ENCODE measurements at places on chromosomes 2 and 18.

- DNase-seq = no peak
Observed at GRCh38 chr2:233189025-233189424, 62.4 kb upstream of the ATG16L1 start.

- no peak for DNase-seq
Observed at GRCh38 chr2:223053484-223054192, 1.6 kb downstream of the KCNE4 start.

GRCh38 chr2:45895241-45895861 is 243.9 kb downstream of the PRKCE start:
- no peak for DNase-seq

DNA sequence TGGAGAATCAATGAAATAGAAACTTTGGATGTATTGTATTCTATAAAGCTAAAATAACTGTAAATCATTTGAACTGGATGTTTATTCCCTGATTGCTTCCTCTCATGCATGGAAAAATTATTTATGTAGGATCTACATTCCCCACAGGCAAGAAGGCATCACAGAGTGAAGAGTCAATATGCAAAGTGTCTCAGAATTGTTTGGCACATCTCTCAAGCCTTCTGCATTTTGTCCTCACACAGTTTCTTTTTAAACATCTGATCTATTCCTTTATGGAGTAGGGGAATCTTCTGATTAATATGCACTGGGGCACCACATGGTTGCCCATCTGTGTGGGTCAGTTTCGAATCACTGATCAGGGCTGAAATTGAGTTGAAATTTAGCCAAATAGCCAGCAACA is 465.4 kb downstream of the ZNF804A start:
- DNase-seq = no peak

DNA sequence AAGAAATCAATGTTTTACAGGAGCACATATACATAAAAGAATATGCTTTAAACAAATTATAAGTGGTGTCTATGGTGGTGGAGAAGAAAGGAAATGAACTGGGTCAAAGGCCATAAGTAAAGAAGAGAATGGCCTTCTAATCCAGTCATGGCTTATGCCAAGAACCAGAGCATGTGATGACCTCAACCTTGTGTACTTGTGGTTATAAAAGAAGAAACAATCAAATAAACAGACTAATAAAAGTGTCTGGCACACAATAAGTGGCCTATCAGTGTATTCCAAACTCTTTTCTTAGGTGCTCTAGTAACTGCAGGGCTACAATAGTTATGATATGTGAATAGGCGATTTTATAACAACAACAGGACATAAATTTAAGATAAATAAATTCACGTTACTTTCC is 2.6 kb downstream of the SERPINB11 start:
- no peak for DNase-seq

DNA sequence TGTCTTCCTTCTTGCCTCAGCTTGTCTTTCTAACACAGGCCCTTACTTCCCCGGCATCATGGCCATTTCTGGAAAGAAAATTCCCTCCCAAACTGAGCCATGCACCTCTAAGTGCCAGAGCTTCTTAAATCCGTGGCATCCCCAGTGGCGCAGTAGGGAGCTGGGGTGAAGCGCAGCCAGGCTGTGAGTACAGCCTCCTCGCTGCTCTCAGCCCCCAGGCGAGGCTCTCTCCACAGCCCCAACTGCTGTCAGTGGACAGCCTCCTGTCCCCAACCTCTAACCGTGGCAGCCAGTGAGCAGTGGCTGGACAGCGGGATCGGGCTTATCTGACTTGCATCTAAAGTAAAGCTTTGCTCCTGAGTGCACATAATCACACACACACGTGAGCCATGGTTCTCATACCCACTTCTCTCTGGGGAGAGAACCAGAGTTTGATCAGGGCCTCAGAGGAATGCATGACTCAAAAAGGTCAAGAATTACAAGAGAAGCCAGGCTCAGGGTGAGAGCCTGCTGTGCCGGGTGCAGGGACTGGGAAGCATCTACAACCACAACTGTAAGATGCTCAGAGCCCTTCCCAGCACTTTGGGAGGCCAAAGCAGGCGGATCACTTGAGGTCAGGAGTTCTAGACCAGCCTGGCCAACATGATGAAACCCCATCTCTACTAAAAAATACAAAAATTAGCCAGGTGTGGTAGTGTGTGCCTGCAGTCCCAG is 50.7 kb downstream of the SFXN5 start:
- no peak for DNase-seq

DNA sequence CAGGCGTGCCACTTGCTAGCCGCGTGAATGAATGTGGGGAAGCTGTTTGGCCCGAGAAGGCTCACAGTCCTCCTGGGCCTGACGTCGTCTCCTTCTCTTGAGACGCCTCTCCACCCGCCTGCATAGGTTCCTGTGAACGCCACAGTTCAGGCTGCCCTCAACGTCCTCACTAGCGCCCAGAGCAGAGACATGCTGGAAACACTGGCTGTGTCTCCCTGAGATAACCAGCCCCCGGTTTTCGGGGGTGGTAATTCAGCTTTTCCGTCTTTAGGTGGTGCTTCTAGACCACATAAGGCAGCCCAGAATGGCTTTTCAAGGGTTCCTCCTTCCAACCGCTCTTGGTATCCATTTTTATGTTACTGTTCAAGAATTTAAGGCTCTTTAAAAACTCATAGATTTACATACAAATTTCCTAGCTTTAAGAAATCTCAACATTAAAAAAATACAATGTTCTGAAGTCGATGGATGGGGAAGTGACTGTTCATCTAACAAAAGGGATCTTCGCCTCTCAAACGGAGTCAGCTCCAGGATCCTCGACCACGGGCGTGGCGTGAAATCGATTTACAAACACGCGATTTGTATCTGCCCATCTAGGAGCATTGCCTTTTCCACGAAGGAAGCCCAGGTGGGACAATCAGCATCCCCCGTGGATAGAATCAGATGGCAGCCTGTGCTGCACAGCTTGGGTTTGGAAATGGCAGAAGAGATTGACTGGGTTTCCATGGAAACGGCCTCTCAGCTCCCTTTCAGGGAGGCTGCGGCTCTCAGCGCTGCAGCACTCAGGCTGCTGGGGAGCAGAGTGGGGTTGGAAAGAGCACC is 110.6 kb upstream of the PXDN start:
- DNase-seq = no peak

GRCh38 chr18:13562494-13563029 is 163.8 kb downstream of the FAM210A start:
- DNase-seq = peak; percentile 68

DNA sequence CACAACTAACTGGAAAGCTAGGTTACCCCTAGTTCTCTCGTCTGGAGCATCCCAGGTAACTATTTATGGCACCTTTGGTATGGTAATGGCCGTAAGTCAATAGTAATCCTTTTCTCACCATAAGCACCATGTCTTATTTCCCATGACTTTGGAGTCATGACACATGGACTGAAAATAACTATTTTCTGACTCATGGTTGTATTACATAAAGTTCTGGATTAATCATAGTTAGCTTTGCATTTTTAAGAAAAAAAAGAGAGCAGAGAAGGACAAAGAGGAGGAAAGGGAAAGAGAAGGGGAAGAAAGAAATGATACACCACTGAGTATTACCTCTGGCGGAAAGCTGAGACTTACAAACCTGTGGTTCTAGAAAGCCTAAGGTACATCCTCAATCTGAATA is 99.3 kb downstream of the BIN1 start:
- no peak for DNase-seq

GRCh38 chr18:24270358-24270936 is 127.2 kb downstream of the OSBPL1A start:
- no peak for DNase-seq

DNA sequence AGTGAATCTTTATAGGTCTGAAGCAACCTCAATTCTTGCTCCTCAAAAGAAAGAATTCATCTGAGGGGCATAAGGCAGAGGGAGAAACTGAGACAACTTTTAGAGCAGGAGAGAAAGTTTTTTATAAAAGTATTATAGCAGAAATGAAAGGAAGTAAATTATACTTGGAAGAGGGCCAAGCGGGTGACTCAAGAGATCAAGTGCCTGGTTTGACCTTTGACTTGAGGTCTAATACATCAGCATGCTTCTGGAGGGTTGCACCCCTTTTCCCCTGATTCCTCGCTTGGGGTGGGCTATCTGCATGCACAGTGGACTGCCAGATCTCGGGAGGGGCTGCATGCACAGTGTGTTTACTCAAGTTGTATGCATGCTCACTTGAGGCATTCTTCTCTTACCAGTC is 268.5 kb upstream of the LRATD1 start:
- no peak for DNase-seq

- no peak for DNase-seq
Observed at GRCh38 chr2:17772532-17772931, 18.6 kb downstream of the GEN1 start.

DNA sequence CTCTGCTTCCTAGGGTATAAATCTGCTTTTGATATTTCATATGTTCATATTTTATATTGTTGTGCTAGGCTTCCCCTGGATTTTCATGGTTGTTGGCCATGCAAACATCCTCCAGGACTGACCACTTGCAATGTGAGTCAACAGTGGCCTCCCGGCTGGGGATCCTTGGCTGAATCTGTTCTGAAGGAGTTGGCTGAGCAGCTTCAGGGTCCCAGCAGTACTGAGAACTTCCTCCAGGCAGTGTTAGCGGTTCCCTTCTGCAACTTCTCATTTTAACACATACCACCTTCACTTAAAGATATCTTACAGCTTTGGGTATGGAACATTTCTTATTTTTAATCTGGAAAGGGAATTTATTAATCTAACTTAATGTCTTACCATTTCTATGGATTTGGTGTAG is 122.1 kb downstream of the DTNB start:
- no peak for DNase-seq

- no peak for DNase-seq
Observed at GRCh38 chr2:180334514-180334913, 327.4 kb upstream of the CWC22 start.

GRCh38 chr2:74290466-74291217 is 52.6 kb downstream of the SLC4A5 start:
- no peak for DNase-seq

DNA sequence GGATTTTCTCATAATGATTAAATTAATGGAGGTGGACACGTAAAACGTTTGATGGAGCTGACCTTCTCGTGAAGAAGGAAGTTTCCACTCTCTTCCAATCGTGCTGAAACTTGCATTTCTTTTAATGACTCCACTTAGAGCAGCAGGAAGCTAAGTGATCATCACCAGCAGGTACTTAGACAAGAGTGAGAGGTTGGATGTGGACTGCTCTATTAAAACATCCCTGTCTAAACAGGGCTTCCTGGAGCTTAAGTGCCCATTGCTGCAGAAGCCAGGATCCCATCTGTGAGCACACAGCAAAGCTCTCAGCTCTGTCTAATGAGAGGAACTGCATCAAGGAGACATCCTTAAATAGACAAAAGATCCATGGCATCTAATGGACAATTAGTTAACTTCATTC is 1539.5 kb upstream of the CELF4 start:
- no peak for DNase-seq

- no peak for DNase-seq
Observed at GRCh38 chr18:997499-997898, 92.8 kb downstream of the ADCYAP1 start.

DNA sequence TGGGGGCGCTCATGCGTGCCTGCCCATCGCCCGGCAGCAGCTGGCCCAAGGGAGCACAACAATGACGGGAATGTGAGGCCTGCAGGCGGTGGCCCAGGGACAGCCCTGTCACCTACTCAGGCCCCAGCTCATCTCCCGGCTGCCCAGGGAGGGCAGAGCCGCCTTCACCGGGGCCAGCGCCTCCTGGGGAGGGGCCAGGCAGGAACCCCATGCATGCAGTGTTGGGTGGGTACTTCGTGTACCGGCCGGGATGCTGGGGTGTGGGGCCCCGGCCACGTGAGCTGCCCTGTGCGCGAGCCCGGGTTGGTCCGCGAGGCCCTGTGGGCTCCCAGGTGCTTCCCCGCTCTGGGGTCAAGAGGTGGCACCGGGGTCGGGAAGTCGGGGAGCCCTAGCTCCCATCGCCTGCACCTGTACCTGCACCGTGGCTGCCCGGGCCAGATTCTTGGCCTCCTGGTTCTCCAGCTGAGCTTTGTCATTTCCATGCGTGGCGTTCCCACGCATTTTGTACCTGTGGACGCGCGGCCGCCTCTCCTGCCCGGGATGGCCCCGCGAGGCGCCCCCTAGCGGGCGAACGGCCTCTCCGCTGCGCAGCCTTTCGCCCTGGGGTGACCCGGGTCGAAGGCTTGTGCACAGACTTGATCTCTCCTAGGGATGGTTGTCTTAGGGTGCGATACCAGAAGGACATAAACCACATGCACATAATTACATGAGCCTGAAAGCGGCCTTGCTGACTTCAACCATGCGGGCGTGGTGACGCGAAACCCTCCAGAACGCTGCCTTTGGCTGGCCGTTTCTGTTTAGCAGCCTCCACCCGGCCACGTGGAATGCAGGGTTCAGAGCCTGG is 950 bp downstream of the KLHL30 start:
- no peak for DNase-seq

GRCh38 chr2:222900354-222900753 is 39.5 kb downstream of the ACSL3 start:
- DNase-seq = no peak

- DNase-seq = peak; percentile 53
Observed at GRCh38 chr2:178914259-178914849, 107.1 kb upstream of the TTN start.

DNA sequence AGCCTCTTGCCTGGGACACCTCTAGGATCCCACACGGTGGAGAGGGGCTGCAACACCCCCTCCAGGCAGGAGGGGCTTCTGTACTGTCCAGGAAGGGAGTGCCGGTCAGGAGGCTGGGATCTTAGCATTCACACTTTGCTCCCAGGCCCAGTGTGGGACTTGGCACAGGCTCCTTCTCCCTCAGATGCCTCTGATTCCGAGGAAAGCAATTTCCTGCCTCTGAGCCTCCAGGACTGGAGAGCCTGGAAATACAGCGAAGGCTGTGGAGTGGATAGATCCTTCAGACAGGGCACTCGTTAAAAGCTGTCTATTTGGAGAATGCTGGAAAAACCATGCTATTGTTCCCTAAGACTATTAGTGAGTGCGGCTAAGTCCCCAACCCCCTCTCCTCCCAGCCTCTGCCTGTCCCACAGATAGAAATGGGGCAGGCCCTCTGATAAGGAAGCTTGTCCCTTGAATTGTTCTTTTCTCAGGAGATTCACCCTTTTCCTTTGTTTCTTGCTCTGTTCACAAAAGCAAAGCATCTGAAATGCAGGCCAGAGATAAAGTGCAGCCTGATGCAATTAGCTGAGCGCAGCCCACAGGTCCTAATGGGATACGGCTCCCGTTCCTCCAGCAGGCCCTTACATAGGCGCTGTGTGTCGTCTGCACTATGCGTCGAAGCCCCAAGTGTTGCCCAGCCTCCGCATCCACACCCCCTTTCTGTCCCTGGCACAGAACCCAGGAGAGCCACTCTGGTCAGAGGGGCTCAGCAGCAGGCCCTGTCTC is 252.2 kb downstream of the KLHL29 start:
- no peak for DNase-seq

- DNase-seq = peak; percentile 71
Observed at GRCh38 chr2:201780674-201781493, at the start of gene ALS2. TSS of gene ALS2 (minus strand) at chr2:201780933. CDS start at chr2:201768885, 12,048 bp downstream.

DNA sequence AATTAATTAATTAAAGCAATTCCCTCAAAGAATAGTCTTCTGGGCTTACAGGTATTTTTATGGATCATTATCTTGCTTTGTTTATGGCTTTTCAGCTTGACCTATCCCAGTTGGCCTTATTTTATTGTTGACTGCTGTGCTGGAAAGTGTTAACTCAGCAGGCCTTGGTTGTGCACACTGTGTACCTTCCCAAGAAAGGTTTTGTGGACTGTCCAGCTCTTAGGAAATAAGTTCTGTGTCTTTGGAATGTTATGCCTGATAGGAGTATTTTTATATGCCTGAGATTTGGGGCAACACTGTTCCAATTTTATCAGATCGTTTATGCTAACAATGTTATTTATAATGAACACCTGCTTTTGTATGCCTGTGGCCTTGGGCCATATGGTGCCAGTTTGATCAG is 671.9 kb upstream of the ZNF804A start:
- no peak for DNase-seq

Measured in stimulated activated CD4-positive, alpha-beta T cell treated with anti-CD3 and anti-CD28 coated beads, Interleukin-1b, Interleukin-23, amount 100 ng/mL, for 1 hour (primary cell).